ENCODE measurements at places on chromosomes 16 and 17. TPM values are rescaled to one million over a fixed set of nuclear protein-coding genes. Genes with fewer than 3 reads are reported as not detected.
A peak's percentile ranks its signal among the peaks of the same experiment; 100 is the strongest.

DNA sequence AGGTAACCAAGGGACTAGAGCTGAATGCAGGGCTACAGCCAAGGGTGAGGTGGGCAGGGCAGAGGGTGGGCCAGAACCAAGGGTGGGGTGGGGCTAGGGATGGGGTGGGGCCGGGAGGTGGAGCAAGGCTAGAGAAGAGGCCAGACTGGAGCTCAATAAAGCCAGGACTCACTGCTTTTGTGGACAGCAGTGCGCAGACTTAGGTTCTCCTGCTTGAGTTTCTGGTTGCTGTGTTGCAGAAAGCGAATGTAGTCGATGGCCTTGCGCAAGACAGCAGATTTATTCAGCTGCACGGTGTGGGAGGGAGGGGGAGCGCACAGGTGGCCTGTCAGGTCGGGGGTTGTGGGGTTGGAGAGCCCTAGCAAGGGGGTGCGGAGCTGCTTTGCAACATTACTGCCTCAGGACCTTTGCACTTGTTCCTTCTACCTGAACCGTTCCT is 18.7 kb downstream of the SREBF1 start:
- no peak for DNase-seq

SEPTIN12 gene
- total RNA-seq, result not detected

DNA sequence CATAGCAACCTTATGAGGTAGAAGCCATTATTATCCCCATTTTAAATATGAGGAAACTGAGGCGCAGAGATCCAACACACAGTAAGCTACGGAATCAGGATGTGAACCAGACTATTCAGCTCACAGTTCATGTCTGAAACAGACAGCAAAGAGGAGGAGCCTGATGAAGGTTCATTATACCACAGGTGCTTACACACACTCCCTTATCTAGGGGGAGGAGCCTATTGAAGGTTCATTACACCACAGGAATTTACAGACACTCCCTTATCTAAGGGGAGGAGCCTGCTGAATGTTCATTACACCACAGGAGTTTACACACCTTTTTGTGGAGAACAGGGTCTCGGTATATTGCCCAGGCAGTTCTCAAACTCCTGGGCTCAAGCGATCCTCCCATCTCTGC is 21.9 kb downstream of the C16orf95 start:
- no peak for DNase-seq

DNA sequence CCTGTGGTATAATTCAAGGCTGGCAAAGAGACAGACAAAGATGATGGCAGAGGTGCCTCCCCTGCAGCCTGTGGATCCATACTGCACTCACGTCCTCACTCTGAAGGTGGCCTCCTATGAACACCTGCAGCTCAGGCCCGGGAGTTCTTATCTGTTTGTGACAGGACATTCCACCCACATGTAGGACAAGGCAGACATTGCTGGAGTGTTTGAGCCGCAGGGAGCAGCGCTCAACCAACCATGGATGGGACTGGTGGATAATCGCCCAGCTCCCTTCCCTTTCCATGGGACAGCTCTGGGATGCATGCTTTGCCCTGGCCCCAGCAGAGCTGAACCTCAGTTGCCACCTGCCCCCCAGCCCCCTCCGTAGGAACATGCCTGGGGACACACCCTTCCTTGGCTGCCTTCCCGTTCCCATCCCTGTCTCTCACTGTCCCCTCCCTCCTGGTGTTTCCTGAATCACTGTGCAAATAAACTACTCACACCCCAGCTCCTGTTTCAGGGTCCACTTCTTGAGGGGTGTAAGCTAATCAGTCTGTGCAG is 22.2 kb downstream of the ITPRIPL2 start:
- no peak for DNase-seq

DNA sequence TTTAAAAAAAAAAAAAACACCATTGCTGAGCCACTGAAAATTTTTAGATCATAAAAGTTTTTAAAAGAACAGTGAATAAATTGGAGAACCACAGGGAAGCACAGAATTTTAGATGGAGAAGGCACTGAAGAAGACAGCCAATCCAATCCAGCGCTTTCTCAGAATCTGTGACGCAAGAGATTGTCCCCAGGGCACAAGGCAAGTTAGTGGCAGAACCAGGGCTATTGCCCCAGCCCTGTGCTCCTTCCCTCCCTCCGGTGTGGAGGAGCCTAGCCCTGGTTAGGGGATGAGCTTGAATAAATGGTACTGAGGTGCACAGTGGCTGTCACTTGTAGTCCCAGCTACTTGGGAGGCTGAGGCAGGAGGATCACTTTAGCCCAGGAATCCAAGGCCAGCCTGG is 108.3 kb downstream of the ZNF423 start:
- no peak for DNase-seq

PHOSPHO1 gene
- total RNA-seq, result not detected

DNA sequence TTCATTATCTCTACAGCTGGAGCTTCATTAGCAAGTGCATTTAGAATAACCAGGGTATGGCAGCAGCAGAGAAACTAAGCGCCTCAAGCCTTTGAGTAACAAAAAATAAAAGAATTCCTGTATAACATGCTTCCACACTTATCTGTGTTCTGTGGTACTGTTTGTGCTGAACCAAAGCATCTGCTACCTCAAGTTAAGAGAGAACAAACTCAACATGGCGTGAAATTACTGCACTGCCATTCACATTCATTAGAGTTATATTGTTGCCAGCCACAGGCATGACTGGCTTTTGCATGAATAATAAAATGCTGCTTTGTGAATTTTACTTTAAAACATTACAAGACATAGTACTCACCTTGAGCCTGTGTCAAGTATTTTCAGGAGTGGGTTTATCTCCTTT is 76.6 kb downstream of the NLK start:
- no peak for DNase-seq

CDH15 gene
- total RNA-seq, result not detected

GRCh38 chr17:17381446-17382064 is 78.4 kb downstream of the NT5M start:
- DNase-seq, result no peak

GRCh38 chr16:11254913-11255736 is 879 bp downstream of the SOCS1 start:
- DNase-seq, result peak; percentile 54

SMIM36 gene
- not detected for total RNA-seq

DNA sequence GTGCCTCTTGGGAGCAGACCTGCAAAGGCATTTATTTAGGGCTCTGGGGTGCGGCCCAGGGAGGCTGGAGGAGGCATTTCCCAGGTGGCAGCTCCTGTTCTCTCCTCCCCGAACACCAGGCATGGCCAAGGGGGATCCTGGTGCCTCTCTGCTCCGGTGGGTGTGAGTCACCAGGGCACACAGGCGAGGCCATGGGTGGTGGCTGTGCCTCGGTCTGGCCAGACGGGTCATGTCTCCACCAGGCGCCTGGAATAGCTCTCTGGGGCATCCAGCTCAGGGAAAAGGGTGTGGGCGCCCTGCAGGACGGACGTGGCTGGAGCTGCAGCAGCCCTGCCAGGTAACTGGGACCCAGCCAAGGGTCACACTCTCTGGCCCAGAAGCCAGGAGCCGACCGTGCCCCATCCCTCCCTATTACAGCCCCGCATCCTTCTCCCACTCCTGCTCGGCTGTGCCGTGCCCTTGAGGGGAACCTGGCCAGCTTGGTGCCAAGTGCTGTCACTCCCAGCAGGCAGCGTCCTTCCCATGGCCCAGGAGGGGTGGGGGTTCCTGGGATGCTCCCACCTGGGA is 25.8 kb downstream of the SOX8 start:
- DNase-seq, result no peak

CACNG5 gene
- total RNA-seq, result not detected

GRCh38 chr17:48631693-48632578 is 5.8 kb upstream of the HOXB9 start:
- no peak for DNase-seq

GRCh38 chr17:29093090-29093871 is 50.3 kb downstream of the PIPOX start:
- no peak for DNase-seq

GRCh38 chr16:64865069-64865696 is 256.7 kb downstream of the CDH11 start:
- no peak for DNase-seq

RAPGEFL1 gene
- 13.0 TPM for total RNA-seq

DNA sequence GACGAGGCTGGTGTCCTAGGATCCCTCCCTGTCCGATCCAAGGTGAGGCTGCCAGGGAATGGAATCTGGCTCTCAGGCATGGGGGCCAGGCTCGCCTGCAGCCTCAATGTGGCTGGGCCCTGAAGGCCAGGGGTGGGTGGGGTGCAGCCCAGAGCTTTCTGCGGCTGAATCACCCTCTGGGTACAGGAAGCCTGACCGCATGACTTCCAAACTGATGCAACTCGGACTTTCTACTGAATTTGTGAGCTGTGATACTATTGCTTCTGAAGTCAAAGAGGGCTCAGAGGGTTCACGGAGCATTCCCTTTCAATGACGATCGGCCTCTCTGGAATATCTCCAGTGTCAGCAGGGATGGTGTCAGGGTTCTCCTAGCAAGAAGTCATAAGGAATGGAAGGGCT is 123.7 kb downstream of the METRNL start:
- DNase-seq, result peak; percentile 0

DNA sequence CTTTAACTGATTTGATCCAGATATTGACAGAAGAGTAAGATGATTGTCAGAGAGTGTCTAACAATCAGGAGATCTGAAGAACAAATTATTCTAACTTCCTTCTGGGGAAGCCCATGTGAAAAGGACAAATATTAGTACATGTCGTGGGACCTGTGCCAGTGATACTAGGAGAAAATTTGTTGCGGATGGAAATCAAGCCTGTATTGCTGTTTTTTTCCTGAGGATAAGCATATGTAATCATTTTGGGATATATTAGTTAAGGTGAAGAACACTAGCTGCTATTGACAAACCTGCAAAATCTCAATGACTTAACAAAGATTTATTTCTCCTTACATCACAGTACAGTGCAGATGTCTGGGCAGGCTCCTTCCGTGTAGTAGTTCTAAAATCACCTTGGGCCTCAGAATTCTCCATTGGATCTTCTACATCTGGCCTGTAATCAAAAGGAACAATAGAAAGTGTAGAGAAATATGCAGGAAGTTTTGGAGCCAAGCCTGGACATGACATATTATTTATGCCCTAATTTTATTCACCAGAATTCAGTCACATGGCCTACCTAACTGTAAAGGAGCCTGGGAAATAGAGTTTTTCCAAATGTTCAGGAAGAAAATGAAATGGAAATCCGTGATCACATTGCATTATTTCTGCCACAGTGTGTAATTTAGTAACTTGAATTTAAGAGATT is 58.3 kb downstream of the CYB561 start:
- DNase-seq, result no peak

GRCh38 chr16:84815462-84815861 is 4.3 kb upstream of the CRISPLD2 start:
- no peak for DNase-seq

PYDC1 gene
- not detected for total RNA-seq

DNA sequence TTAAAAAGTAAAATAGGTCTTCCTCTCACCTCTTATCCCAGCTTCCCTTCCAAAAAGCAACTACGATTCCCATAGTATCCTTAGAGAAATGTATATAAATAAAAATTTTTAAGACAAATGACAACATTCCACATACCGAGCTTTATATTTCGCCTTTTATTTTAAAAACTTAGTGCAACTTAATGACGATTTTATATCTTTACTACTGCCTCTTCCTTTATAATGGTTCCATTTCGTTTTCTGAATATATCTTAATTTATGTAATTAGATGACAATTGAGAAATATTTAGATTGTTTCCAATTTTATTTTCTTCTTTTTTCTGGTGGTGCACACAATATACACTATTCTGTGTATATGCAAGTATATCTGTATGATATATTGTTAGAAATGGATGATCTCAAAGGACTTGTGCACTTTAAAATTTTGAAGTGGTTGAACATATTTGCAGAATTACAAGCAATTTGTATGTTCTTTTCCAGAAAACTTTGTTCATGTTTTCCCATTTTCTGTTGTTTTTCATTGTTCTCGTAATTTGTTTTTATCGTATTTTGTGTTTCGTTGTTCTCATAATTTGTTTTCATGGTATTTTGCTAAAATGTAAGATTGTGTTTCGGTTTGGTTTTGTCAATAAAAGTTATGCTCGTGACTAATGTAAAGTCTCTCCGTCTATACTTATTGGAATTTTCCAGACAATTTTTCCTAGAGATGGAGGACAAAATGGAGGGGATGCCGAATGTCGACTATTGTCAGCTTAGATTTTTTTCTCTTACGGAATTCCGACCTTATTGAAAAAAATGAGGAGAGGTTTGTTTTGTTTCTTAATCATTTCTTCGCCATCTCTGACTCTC is 20.4 kb upstream of the HOXB13 start:
- DNase-seq, result no peak

ITGAD gene
- not detected for total RNA-seq

DNA sequence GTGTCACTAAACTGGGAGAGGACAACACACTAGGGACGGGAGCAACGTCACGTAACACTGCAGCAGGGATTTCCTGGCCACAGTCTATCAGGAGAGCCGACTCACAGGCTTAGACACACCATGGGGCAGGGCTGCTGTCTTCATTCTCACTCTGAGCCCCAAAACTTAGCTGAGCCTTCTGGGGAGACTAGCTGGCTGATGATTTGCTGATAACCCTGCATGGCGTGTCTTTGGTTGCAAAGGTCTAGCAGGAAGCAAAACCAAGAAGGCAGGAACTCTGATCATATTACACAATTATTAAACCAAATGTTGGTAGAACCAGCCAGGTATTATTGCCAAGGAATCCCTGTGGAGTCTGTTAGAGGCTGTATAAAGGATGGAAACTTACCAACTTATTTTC is 345.0 kb downstream of the SLC39A11 start:
- DNase-seq, result no peak

DNA sequence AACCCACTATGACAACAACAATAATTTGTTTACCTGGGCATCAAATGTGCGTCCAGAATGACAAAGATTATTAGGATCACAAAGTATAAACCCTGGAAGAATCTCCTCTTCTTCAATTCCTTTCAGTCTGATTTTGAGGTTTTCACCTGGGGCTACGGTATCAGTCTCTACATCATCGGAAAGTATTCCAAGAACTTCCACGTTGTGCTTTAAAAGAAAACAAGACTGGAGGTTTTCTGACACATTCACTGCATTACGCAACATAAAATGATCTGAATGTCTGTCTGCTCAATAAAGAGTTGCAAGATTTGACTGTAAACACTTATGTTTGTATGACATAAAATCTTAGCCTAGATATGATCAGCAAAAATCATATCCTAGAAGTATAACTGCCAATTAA is 26.0 kb upstream of the RSL1D1 start:
- no peak for DNase-seq

DNA sequence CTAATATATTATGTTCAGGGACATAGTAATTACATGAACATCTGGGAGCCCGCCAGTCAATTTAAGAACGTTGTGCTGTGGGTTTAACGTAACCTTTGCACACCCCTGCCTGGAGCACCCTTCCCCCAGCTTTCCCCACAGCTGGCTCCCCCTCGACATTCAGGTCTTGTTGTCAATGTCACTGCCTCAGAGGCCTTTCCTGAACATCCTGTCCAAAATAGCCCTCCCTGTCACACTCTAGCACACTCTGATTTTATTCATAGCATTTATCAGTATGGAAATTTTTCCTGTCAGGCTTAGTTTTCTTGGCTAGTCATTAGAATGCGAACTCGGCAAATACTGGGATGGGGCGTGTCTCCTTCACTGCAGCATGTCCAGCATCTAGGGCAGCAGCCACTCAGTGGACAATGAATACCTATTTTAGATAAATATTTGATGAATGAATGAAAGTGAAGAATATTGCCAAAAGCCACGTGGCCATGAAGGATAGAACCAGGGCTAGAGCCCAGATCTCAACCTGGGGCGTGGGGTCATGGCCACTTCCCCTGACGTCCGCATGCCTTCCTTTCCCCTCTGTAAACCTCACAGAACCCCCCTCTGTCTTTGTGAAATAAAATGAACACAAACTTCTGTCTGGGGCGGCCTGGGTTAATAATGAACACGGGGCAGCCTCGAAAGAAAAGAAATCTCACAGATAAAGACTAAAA is 10.5 kb downstream of the PIK3R6 start:
- no peak for DNase-seq

All from activated T-helper 1 cell treated with anti-CD3 and anti-CD28 coated beads, Interleukin-12 subunit alpha, Interleukin-12 subunit beta, Interleukin-2, Interleukin-4 antibody, amounts not matched to agents 30 ng/mL and 10 ng/mL and 1 ng/mL, durations not matched to agents 14 hours and 24 hours and 36 hours (primary cell).